H7 (cell line): ENCODE measurements at places on chromosomes 12 and 14.
A peak's percentile ranks its signal among the peaks of the same experiment; 100 is the strongest.

DNA sequence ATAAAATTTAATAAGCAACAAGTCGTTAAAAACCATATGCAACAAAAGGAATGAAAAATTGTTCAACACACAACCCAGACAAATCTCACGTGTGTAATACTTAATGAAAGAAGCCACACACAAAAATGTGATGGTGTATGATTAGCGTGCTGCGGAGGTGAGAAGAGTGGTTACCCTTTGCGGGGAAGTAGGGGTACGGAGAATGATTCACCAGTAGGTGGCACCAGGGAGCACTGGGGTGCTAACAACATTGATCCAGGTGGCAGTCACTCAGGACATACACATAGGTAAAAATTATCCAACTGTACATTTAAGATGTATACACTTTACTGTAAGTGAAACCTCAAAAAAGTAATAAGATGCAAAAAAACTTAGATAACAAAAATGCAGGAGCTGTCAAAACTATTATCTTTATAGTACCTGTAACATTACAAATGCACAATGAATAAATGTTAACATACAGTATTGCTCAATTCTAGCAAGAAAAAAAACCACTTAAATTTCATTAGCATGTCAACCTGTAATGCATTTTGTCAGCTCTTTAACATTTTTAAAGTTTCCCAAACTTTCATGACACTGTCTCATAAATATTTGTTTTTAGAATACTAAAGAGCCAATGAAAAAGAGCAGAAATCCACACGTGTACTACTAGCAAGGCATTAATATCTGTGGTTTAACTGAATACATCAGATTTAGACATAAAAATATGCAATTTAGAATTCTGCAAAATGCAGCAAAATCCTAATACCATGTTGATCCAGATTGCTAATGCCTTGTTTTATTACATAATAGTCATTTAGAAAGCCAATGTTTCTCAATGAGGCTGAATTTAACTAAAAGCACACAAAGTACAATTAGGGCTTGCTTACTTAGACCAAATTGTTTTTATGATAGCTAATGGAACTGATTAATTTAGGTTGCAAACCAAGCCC lies 46.7 kb downstream of the TMCC3 start:
- peak; percentile 48 for DNase-seq

DNA sequence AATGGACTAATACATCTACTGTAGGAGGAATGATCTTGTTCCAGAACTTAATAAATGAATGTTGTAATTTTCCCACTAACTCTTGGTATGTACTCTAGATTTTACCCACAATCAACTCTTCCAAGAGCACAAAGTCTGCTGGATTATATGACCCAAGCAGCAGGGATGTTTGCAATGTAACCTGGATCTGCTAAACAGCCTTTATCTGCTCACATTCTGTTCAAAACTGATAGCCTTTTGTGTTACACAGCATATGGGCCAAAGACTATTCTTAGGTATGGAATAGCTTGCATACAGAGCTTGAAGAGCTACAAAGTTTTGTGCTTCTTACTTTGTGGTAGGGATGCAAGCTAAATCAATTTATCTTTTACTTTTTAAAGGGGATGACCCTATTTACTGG lies 213.7 kb upstream of the DCN start:
- no peak for DNase-seq

DNA sequence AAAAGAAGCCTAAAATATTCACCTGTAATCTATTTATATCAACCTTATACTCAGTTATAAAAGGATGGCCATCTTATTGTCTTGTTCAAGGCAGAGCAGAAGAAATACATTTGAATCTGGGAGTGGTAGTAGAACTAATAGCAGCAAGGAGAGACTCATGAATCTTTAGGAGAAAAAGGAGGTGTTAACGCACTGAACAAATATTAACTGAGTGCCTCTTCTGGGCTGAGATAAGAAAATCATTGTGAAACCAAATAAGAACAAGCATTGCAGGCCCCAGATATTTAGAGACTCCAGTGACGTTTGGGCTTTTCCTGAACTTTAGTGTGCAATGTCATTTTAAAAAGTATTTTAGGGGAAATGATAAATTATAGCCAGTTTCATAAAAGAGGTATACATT lies 790.6 kb downstream of the DIO2 start:
- DNase-seq = no peak

GRCh38 chr14:36162267-36162666 lies 14.3 kb downstream of the PTCSC3 start:
- no peak for DNase-seq

DNA sequence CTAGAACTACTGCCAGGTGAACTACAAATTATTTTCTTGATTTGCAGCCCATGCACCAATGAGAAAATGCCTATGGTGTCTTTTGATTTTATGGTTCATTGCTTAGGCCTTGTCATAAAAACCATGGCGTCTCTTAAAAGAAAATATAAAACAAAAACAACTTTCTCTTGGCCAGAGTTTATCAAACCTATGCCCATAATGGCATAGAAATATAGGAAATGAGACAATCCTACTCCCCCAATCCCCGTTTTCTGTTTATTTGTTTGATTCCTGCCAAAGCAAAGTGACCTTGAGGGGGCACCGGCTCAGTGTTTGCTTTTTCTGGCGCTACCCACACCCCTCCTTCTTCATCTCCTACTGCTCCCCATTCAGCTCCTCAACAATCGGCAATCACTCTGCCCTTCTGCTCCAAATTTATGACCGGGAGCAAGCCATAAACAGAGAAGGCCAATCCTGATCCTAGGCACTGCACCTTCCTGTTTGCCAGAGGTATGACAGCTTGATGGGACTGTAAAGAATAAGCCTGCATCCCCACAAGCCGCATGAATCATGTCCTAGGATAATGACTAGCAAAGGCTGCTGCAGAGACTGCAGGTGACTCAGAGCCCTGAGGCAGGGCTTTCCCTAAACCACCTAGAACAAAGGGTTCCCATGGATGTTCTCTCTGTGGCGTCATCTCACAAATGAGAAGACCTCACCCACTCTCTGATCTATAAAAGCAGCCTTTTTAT lies 874.9 kb downstream of the NRXN3 start:
- peak; percentile 12 for DNase-seq

- DNase-seq = no peak
Observed at GRCh38 chr14:92635896-92636295, 112.5 kb downstream of the LGMN start.

DNA sequence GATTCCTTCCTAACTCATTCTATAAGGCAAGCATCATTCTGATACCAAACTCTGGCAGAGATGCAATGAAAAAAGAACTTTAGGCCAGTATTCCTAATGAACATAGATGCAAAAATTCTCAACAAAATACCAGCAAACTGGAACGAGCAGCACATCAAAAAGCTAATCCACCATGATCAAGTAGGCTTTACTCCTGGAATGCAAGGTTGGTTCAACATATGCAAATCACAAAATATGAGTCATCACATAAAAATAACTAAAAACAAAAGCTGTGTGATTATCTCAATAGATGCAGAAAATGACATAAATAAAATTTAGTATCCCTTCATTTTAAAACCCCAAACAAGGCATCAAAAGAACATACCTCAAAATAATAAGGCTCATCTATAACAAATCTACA lies 98.9 kb downstream of the ACSS3 start:
- DNase-seq = no peak

- DNase-seq = no peak
Observed at GRCh38 chr14:95265106-95266094, 54.3 kb downstream of the CLMN start.

DNA sequence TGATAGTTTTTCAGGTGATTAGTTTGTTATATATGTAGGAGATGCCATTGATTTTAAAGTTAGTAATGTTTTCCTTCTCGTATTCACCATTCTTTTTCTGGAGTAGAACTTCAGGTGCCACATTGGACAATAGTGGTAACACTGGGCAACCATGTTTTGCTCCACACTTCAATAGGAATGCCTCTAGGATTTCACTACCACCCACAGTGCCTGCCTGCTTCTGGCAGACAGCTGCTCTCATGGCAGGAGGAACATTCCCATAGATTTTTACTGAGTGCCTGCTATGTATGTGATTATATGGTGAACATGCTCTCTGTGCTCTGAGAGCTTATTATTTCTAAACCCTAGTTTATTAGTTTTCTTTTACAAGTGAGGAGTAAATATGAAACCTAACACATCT lies 53.7 kb downstream of the GCH1 start:
- peak; percentile 19 for DNase-seq

DNA sequence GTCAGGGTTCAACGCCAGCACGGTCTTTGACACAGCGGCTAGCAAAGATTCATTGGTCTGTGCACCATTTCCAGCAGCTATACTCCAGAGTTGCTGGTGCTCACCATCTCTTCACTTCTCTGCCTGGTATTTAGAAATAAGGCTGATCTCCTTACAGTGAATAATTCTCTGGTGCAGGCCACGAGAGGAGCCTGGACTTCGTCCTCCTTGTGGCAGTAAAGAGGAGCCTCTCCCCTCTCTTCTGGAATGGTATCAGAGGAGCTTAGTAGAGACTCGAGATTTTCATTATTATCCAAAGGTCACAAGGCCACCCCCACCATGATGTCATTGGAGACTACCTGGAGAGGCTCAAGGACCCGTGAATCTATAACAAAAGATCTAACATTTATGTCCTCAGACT lies 30.8 kb upstream of the BCL2L14 start:
- no peak for DNase-seq

GRCh38 chr12:130459916-130460315 lies 122.2 kb downstream of the PIWIL1 start:
- no peak for DNase-seq

DNA sequence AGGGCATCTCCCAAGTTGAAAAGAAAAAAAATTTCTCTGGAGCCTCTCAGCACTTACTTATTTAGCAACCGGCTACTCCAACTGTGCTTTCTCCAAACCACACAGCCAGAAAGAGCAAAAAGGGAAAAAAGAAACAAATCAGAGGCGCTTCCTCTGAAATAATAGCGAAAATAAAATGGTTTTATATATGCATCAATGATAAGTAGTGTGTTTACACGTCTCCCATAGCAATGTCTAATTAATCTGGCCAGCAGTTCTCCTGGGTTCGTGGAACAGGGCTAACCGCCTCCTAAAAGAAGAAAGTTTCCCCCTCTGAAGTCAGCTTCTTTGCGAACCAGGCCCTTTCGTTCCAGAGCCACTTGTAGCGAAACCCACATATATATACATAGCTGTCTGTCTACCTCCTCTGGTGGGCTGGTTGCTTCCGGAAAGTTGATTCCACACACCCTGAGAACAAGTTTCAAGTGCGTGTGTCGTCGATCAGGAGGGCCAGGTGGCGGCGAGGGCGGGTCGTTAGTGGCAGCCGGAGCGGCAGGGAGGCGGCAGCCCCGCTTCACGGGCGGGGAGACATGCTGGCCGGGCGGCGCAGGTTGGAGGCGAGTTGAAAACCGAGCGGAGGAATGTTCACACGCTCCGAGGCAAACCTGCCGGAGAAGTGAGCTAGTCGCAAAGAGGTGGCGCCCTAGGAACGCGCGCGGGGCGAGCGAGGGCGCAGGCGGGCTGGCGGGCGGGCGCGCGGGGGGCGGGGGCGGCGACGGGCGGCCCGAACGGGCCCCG lies 2.7 kb downstream of the PTHLH start:
- no peak for DNase-seq

DNA sequence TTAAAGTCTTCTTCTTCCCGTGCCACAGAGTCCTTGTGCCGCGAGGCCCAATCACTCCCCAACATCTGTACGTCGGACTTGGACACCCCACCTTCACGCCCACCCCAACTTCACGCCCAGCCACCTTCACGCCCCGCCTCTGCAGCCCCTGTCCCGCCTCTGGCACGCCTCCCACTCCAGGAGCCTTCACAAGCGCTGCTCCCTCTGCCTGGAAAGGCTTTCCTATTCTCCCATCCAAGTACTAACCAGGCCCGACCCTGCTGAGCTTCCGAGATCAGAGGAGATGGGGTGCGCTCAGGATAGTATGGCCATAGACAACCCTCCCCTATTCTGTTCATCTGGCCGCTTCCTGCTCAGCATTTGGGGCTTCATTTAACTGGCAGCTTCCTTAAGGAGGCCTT lies 17.3 kb upstream of the EIF5 start:
- DNase-seq = peak; percentile 54

- DNase-seq = no peak
Observed at GRCh38 chr12:132196038-132196872, 52.0 kb downstream of the NOC4L start.

- DNase-seq = peak; percentile 81
Observed at GRCh38 chr12:12717586-12718380, 615 bp downstream of the CDKN1B start.

DNA sequence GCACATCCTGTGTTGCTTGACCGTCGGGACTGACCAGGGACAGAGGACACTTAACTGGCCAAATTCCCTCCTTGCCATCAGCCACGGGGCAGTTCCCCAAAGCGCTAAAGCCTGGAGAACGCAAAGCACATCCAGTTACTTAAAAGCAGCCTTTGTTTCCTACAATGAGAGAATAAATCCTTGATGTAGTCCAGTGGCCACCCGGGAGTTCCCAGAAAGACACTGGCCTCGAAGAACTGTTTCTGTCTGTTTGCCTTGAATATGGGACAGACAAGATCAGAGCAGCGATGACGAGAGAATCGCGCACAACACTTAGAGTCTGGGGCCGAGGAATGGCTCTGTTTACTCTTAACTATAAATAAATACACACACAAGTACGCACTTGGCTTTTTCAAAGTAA lies 102.2 kb downstream of the TNFAIP2 start:
- no peak for DNase-seq

GRCh38 chr14:20614038-20614840 lies 23.1 kb upstream of the RNASE12 start:
- DNase-seq = peak; percentile 36

DNA sequence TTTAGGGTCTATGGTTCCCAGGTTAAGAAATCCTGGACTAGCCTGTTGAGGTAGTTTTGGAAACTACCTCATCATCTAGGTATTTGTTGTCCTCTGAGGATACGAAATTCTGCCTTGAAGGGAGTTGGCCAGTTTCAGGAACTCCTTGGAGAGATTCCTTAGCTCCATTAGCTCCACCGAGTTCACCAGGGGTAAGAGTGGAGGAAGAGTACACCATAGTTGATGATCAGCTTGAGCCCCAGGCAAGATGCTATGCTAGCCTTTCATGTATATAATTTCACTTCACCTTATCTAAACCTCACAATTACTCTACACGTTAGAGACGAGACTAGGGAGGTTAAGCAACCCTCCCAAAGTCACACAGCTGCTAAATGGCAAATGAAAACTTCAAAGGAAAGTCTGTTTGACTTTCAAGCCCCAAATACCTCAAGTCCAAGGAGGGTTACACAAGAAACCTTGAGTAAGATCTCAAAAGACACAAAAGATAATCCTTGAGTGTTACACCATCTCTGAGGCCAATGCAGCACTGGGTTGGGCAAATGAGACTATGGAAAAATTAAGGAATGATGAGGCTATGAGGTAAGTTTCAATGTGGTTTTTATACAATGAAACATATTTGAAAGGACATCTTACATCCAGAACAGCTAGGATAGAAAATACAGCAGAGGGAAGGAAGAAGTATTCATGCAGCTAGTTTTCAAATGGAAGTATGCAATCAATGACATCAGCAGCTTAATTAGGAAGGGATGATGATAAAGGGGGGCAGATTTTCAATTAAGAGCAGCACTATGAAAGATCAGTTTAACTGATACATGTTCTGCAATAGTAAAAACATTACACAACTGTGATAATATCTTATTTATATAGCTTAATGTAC lies 97.2 kb upstream of the KRAS start:
- no peak for DNase-seq

GRCh38 chr12:124852329-124852831 lies 11.3 kb downstream of the SCARB1 start:
- no peak for DNase-seq
